ENCODE measurements at places on chromosomes 2 and 18.
A peak's percentile ranks its signal among the peaks of the same experiment; 100 is the strongest.

GRCh38 chr18:33837191-33837590 lies 259.2 kb downstream of the ASXL3 start:
- DNase-seq, result no peak

GRCh38 chr2:143261986-143262385 lies 132.8 kb downstream of the ARHGAP15 start:
- peak; percentile 83 for DNase-seq

DNA sequence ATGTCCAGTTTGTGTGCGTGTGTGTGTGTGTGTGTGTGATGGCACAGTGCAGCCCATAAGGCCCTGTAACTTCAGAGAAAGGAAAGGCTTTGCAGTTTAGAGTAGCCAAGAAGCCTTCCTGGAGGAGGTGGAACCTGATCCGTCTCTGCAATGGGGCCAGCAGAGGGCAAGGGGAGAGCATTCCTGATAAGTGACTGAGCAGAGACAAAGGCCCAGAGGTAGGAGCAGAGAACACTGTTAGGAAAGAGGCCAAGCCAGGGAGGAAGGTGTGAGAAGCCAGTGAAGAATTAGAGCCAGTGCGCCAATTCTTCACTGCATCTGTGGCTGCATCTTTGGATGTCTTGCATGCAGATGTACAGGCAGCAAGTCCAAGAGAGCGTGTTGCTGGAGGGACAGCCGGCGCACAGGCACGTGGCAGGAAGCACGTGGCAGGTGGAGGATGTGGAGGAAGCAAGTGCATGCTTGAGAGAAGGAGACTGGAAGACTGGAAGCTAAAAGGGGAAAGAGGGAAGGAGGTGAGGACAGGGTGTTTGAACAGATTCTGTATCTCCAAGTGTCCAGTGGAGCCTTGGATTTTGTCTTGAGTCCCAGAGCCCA lies 196.3 kb downstream of the CTIF start:
- DNase-seq, result no peak

GRCh38 chr2:139124271-139124670 lies 344.1 kb upstream of the NXPH2 start:
- DNase-seq, result no peak

- DNase-seq, result no peak
Measured at GRCh38 chr2:169838743-169839489, 11.7 kb downstream of the UBR3 start.

GRCh38 chr2:15874854-15875804 lies 65.2 kb upstream of the MYCN start:
- no peak for DNase-seq

- DNase-seq, result no peak
Measured at GRCh38 chr2:149132901-149133300, 94.4 kb downstream of the LYPD6B start.

DNA sequence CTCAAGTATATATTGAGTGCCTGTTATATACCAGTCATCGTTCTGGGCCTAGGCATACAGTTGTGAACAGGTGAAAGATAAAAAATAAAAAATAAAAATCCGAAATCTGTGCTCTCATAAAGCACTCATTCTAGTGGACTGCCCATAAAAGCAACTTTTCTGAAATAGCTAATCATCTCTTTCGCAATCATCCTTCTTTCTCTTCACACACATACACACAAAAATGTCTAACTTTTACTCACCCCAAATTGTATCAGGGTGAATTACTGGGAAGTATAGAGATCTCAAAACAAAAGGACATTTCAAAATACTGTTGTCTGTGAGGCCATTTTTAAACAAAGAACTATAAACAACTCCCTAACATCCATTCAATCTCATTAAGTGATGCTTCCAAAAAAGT lies 29.6 kb upstream of the ORC2 start:
- DNase-seq, result no peak

DNA sequence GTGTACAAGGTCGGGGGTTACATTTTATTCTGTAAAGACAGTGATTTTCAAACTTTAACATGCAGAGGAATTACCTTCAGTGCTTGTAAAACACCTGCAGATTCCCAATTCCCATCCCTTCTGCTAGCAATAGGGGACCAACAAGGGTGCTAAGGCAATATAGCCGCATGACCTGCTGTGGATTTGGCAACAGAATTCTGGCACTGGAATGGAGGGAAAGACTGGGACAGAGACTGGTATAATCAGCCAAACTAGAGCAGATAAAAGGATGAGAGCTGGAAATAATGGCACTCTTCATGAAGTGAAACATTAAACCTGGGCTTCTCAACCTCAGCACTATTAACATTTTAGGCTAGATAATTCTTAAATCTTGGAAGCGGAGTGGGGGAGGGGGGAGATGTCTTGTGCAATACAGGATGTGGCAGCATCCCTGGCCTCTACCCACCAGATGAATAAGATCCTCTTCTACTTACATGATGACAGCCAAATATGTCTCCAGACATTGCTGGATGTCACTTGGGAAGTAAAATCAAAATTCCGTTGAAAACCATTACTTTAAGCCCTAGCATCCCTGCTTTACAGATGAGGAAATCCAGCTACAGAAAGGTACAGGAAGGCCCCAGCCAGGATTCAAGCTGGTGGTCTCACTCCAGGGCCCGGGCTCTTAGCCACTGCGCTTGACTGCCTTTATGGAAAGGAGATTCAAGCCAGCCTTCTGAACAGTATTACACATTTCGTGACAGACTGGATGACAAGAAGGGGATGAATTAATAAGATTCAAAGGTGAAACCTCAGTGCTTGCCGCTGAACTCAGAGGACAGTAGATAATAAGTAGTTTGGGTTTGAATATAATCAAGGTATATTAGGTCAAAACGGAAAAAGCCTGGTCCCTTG lies 1.7 kb downstream of the EVA1A start:
- DNase-seq, result no peak

- no peak for DNase-seq
Measured at GRCh38 chr2:189116087-189116486, 63.5 kb downstream of the COL5A2 start.

GRCh38 chr18:79508565-79509535 lies 113.1 kb downstream of the NFATC1 start:
- no peak for DNase-seq

DNA sequence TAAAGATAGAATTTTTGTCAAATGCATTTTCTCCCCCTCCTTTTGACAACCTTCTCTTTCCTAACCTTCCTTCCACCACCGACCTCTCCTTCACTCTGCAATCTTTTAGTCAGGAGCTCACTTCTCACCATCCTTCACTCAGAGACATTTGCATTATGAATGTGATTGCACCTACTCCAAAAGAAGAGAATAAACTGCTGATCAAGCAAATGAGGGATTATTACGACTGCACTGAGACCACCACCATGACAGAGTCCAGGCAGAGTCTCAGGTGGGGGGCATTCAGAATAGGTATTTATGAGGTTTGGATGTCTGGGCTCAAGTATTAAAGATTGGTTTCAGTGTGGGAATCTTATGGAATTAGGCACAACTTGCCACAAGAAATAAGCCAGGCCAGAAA lies 483.9 kb downstream of the PTH2R start:
- DNase-seq, result no peak

DNA sequence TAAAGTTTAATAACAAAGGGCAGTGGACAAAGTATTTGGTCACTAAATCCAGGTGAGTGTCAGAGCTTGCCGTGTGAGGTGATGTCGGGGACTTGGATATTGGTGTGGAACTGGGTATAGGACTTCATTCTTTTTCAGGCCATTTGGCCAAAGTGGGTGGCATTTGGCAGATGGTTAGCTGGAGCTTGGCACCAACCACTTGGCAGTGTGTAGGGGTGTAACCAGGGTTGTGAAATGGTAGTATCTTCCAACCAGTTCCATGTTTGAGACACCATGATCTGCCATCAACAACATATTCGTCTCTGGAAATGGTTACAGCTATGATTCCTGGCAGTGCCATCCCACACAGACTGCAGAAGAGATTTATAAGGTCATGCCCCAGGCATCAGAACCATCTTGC lies 113.9 kb downstream of the CCDC85A start:
- no peak for DNase-seq

GRCh38 chr2:216546641-216547403 lies 48.2 kb downstream of the RPL37A start:
- DNase-seq, result no peak

DNA sequence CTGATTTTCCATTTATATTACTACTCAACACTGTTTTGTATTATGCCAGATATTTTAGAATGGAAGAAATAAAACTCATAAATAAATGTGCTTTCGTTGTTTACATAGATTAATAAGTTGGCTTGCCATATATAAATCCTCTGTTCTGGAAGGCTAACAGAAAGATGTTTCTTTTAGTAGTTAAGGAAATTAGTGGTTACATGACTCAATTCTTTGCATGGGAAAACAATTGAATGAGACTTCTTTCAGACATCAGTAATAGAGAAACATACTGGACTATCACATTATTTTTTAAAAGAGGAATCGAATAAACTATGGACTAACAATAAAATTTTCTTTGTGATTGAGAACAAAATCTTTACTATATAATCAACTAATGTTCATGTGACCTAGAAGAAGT lies 336.5 kb downstream of the KCNS3 start:
- DNase-seq, result no peak

GRCh38 chr18:64276311-64277090 lies 127.6 kb upstream of the LINC00305 start:
- no peak for DNase-seq

DNA sequence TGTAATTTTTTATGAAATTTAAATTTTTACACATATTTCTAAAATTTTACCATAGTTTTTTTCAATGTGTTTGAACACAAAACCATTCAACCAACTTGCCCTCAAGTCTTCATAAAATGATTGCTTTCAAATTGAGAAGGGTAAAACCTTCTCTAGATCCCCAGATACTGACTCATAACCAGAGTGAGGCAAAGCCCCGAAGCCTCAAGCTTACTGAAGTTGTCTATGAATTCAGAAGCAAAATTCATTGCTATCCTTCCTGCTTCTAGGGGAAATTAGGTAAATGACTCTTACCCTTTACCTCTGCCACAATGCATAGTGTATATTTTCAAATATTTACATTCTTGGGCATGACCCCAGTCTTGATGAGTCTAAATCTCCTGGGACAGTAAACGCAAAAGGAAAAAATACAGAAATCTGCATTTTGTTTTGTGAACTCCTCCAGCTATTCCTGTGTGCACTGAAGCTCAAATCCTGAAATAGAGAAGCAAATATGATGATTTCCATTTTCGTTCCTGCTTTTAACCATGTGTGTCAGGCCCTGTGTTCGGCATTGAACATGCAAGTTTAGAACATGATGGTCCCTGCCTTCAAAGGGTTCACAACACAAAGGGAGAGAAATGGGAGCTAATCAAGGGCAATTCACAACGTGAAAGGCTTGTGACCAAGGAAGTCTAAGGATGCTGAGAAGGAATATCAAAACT lies 246.3 kb downstream of the SUCLG1 start:
- peak; percentile 48 for DNase-seq

DNA sequence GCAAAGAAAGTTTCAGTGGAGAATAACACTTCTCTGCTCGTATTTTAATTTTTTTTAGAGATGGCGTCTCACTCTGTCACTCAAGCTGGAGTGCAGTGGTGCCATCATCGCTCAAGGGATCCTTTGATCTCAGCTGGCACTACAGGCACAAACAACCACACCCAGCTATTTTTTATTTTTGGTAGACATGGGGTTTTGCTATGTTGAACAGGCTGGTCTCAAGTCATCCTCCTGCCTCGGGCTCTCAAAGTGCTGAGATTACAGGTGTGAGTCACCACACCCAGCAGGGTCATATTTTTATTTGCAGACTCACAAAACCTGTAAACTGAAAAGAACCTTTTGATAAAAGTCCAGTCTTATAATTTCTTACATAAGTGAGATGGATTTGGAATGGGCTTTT lies 2.6 kb downstream of the TRAK2 start:
- peak; percentile 39 for DNase-seq

DNA sequence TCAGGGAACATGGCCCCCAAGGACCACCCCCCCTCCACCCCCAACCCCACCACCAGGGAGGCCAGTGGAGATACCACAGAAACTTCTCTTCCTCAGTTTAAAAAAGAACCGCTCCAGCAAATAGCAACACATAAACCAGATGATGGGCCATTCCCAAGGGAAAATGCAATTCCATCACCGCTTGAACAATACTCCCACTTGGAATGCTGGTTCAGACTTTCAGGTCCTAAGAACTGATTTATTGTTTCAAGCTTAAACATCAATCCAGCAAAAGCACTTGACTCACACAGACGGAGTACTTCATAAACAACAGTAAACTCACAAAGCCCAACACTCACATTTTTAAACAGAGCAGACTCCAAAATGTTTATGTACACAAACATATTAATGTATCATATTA lies 6.9 kb downstream of the HDAC4 start:
- DNase-seq, result no peak

DNA sequence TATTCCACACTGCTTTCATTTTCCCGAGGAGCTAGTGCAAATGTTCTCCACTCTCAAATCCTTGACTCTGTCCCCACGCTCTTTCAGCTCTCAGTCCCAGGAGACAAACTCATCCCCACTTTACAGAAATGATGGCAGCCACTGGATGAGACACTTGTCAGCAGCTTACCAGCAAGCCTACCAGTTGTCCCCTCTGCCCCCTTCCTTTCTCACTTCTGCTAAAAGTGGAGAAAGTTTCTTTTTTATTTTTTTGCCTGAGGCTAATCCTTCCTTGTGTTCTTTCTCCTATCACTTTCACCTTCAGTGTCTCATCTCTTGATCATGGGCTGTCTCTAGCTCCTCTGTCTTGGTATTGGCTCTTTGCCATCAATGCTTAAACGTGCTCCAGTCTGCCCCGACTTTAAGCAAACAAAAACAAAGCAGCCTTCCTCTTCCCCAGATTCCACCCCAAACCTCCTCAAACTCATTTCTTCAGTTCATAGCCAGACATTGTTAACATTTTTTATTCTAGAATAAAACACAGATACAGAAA lies 64.5 kb downstream of the TTC32 start:
- DNase-seq, result no peak

DNA sequence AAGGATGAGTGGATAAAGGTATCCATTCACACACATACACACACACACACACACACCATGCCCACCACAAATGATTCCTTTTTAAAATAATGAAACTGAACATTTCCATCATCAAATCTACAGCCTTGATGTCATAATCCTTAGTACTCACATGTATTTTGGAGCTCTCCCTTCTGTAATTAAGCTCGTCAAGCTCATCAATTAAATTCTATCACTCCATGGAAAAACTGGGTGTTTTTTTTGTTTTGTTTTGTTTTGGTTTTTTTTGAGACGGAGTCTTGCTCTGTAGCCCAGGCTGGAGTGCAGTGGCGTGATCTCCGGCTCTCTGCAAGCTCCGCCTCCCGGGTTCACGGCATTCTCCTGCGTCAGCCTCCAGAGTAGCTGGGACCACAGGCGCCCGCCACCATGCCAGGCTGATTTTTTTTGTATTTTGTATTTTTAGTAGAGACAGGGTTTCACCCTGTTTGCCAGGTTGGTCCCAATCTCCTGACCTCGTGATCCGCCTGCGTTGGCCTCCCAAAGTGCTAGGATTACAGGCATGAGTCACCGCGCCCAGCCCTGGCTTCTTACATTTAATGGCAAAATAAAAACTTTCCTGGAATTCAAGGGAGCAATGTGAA lies 78.6 kb upstream of the RGPD4 start:
- no peak for DNase-seq

GRCh38 chr2:46829231-46829995 lies 86.2 kb downstream of the MCFD2 start:
- no peak for DNase-seq

GRCh38 chr18:57780318-57780705 lies 22.8 kb downstream of the ATP8B1 start:
- DNase-seq, result no peak

- no peak for DNase-seq
Measured at GRCh38 chr2:153101187-153101586, 377.4 kb downstream of the RPRM start.

Data from activated CD4-positive, alpha-beta T cell treated with anti-CD3 and anti-CD28 coated beads, Interleukin-2, amount 50 U/mL, for 16 hours (primary cell).